H9 (cell line): ENCODE measurements at places on chromosomes 6 and 20. TPM values are rescaled to one million over a fixed set of nuclear protein-coding genes. Genes with fewer than 3 reads are reported as not detected.

DNA sequence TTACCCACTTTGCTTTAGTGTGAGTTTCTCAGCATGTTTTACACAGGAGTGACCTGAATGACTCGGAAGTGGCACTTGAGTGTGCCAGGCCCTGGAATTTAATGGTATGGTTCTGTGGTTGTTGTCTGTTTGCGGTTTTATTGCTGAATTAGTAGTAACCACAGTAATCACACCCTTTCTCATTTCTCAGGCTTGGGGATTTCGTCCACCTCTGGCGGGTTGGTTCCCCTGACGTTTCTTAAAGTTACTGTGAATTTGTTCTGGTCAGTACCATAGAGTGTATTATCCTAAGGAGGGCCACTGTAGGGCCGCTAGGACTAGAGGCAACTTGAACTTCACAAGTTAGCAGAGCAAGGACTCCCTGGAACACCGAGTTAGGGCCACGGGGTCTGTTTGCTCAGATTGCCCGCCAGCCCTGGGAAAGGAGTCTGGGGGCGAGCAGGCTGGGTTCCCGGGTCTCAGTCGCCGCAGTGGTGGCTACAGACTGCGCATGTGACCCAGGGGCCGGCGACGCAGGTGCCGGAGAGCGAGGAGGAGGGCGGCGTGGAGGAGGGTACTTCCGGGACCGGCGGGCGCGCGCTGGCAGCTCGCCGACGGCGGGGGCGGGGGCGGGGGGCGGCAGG lies 546 bp upstream of the KLHL32 start:
- H3K27me3 ChIP-seq, result no peaks in the 10 kb centered on the region
- no peak overlapping the region for H3K27ac ChIP-seq
- H3K36me3 ChIP-seq, result no peaks in the 10 kb centered on the region
- no peak for DNase-seq

GRCh38 chr20:17500271-17500670 lies 30.9 kb downstream of the BFSP1 start:
- DNase-seq, result no peak
- H3K27ac ChIP-seq, result no peak overlapping the region
- H3K4me3 ChIP-seq, result no peak overlapping the region
- no peaks in the 10 kb centered on the region; the same call in 1 of the 2 replicates for H3K27me3 ChIP-seq
- no peaks in the 10 kb centered on the region for H3K4me1 ChIP-seq

GRCh38 chr20:61391812-61392520 lies 139.9 kb downstream of the CDH4 start:
- no peak overlapping the region for H3K27ac ChIP-seq
- peaks cover 3% of the 10 kb centered on the region; the same call in 1 of the 2 replicates for H3K4me1 ChIP-seq
- no peaks in the 10 kb centered on the region for H3K36me3 ChIP-seq

DNA sequence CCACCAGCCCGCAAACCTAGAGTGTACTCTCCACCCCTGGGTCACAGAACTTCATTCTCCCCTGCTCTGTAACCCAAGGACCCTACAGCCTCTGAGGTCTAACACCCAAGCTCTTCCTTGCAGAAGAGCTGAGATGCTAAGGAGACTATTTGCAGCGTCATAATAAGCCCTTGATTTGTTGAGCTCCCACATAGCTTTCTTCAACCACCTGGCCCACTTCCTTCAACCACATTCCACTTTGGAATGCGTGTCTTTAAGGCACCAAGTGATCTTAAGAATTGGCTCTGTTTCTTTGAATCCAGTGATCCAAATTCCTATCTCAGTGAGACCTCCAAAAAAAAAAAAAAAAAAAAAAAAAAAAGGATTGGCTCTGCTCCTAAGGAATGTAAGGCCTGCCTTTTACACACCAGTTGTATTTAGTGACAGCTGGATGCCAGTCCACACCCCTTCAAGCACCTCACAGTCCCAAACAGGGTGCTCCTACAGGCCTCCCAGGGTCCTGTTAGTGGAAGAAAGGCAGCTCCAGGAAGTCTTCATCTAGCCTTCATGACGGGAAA lies 106.2 kb downstream of the UBE3D start:
- H3K4me1 ChIP-seq, result peaks cover 5% of the 10 kb centered on the region; the same call in 1 of the 2 replicates
- peak overlapping the region; percentile 95 for H3K27ac ChIP-seq
- H3K27me3 ChIP-seq, result no peaks in the 10 kb centered on the region
- peak overlapping the region; percentile 6; the same call in 1 of the 3 replicates for H3K4me3 ChIP-seq
- peak; percentile 45 for DNase-seq
- peaks cover 5% of the 10 kb centered on the region for H3K36me3 ChIP-seq

DNA sequence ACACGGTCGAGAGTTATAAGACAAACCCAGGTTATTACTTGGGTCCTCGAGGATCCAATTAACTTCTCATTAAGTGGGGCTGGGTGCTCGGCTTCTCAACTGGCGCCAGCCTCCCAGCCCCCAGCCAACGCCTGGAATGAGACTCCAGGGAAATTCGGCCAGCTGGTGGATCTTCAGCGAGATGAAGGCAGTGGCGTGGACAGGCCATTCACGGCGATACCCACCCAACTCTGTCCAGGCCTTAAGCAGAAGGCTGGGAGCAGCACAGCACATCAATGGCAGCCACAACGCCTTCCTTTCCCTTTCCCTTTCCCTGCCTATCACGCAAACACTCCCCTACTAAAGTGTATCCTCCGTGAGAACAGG lies 868 bp downstream of the METTL24 start:
- H3K27ac ChIP-seq, result no peak overlapping the region
- peak overlapping the region; percentile 72 for H3K4me3 ChIP-seq
- H3K36me3 ChIP-seq, result no peaks in the 10 kb centered on the region
- H3K4me1 ChIP-seq, result peaks cover 7% of the 10 kb centered on the region; the same call in 1 of the 2 replicates
- DNase-seq, result no peak

DNA sequence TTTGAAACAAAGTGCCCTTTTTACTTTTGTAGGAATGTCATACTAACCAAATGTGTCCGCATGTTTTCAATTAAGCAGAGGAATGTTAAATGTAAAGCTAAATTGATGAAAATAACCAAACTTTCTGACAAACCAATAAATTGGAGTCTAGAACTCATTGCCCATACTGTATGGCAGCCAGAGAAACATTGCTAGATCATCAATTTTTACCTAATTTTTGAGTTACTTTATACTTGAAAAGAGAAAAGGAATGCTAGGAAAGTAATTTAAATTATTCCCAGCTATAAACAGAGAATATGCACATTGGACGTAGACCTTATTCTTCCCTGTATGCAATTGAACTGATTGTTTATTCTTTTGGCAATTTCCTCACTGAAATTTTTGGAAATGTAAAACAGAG lies 44.4 kb downstream of the RPS12 start:
- no peak for DNase-seq
- H3K36me3 ChIP-seq, result no peaks in the 10 kb centered on the region
- H3K4me1 ChIP-seq, result no peaks in the 10 kb centered on the region

GRCh38 chr6:30511169-30511546 lies 21.8 kb downstream of the HLA-E start:
- H3K27ac ChIP-seq, result no peak overlapping the region
- H3K36me3 ChIP-seq, result no peaks in the 10 kb centered on the region
- no peak overlapping the region for H3K4me3 ChIP-seq
- no peaks in the 10 kb centered on the region for H3K27me3 ChIP-seq
- 0 out of 2 replicates have a peak, but pooled peaks cover 3% of the 10 kb centered on the region for H3K4me1 ChIP-seq

DNA sequence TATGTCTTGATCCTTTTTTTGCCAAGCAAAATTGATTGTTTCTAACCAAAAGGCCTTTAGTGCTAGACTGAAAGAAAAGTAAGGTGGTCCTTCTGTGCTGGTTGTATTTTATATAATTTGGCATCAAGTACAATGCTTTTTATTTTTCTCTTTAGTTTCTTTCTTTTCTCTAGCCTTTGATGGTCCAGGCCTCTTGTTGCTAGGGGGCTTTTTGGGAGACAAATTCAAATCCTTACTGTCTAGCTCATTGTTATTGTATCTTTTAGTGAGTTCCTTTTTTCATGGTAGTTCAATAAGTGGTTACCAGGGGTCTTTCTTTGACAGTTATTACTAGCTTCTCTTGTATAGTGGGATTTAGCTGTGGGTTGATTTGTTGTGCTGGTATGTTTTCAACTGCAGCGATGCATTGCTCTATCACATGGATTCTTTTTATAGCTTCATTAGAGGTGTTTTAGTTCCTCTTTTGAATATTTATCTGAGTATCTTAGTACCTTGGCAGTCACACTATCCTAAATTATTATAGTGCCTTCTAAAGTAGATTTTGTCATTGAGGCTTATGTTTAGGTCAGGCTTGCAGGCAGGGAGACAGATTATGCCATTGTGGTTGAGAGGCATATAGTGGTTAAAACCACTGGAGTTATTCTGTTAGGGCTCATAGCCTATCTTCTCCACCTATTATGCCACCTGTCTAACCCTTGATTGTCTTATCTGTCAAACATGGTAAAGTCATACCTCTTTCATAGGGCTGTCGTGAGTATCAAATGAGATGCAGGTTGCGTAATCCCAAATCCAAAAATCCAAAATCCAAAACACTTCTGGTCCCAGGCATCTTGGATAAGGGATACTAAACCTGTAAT lies 49.5 kb downstream of the KCNS1 start:
- no peak overlapping the region for H3K27ac ChIP-seq
- H3K4me3 ChIP-seq, result no peak overlapping the region
- H3K4me1 ChIP-seq, result no peaks in the 10 kb centered on the region
- no peak for DNase-seq
- no peaks in the 10 kb centered on the region for H3K27me3 ChIP-seq
- no peaks in the 10 kb centered on the region for H3K36me3 ChIP-seq

- H3K27me3 ChIP-seq, result no peaks in the 10 kb centered on the region
- peaks cover 10% of the 10 kb centered on the region for H3K36me3 ChIP-seq
- no peak for DNase-seq
- no peak overlapping the region for H3K27ac ChIP-seq
- H3K4me3 ChIP-seq, result no peak overlapping the region
- H3K4me1 ChIP-seq, result no peaks in the 10 kb centered on the region; the same call in 1 of the 2 replicates
These were observed 37.5 kb upstream of the IER3 start for GRCh38 chr6:30781743-30782424.

DNA sequence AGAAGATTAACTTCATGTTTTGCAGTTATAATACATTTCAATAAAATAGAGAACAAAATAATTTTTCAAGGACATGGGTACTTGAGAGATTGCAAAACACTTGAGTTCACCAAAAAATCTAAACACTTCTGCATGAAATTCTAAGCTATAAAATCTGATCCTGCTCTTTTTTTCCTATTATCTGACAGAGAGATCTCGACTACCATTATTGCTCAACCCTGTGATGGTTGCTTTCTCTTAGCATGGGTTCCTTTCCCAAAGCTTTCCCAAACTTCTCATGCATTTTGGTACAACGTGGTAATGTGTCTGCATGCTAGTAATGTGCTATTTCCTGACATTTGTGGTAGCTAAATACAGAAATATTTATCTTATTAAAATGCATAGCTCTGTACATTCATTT lies 1243.1 kb upstream of the ADGRB3 start:
- H3K4me1 ChIP-seq, result no peaks in the 10 kb centered on the region
- H3K36me3 ChIP-seq, result peaks cover 6% of the 10 kb centered on the region; the same call in 1 of the 3 replicates
- no peaks in the 10 kb centered on the region for H3K27me3 ChIP-seq
- no peak for DNase-seq

DNA sequence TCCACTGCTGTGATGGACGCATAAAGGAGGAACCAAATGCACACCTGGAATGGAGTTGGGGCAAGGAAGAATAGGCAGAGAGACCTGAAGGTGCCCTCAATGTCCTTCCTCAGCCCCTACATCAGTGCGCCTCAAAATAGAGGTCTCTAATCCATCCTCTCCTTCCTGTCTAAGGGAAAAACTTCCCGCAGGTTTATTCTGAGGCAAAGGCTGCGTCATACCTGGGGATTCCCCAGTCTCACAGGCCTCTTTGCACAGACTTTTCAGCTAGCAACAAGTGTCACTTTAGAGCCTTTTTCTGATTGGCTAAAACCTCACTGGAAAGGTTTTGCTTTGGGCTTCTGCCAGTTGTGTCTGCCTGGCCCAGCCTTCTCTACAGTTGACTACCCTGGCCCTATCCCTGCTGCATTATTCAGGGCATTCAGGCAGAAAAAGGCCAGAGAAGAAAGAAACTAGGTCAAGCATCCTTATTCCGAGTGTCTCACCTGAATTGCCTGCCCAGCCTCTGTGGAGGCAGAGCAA lies 1.8 kb upstream of the HLA-DQB1 start:
- peaks cover 6% of the 10 kb centered on the region for H3K36me3 ChIP-seq
- no peaks in the 10 kb centered on the region for H3K4me1 ChIP-seq
- H3K4me3 ChIP-seq, result no peak overlapping the region
- H3K27me3 ChIP-seq, result peaks cover 4% of the 10 kb centered on the region; the same call in 1 of the 2 replicates
- H3K27ac ChIP-seq, result no peak overlapping the region
- peak; percentile 54 for DNase-seq

DNA sequence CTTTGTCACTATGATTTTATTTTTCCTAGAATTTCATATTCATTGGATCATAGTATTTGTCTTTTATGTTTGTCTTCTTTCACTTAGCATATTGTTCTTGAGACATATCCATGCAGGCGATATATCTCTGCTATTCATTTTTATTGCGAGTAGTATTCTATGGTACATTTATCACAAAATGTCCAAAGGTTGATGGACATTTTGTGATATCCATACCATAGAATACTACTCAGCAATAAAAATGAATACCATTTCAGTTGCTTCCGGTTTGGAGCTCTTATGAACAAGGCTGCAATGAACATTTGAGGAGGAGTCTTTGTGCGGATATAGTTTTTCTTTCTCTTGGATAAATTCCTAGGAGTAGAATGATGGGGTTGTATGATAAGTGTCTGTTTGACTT lies 28.8 kb upstream of the EYA2 start:
- no peak for DNase-seq
- H3K27me3 ChIP-seq, result no peaks in the 10 kb centered on the region

DNA sequence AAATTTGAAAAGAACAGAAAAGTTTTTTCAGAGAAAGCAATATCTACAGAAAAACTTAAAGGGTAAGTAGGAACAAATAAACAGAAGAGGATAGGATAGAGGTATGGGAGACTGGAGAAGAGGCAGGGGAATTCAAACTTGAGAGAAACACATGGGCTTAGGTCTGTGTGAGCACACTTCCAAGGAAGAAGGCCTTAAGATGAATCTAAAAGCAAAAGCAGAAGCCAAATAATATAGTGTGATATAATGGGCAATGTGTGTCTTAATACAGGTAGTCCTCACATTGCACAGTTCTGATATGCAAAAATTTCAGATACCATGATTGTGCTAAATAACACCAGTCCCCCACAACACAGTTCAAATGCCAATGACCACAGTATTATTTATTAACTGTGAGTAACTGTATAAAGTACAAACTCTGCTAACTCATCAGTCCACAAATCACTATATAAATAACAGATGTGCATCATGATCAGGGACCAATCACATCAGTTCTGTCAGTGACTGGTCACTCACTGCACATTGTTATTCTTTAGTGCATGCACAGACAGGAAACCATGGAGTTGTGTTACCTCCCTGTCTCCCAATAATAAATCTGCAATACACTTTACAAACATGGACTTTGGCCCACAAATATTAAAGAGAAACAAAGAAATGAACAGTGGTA lies 18.6 kb downstream of the SNX14 start:
- H3K27me3 ChIP-seq, result no peaks in the 10 kb centered on the region
- H3K27ac ChIP-seq, result no peak overlapping the region
- DNase-seq, result no peak
- no peaks in the 10 kb centered on the region for H3K4me1 ChIP-seq
- no peaks in the 10 kb centered on the region for H3K36me3 ChIP-seq

GRCh38 chr6:43963203-43963602 lies 164.0 kb downstream of the MRPL14 start:
- peaks cover 2% of the 10 kb centered on the region; the same call in 1 of the 2 replicates for H3K4me1 ChIP-seq
- peak; percentile 19 for DNase-seq
- H3K27ac ChIP-seq, result no peak overlapping the region
- no peaks in the 10 kb centered on the region for H3K27me3 ChIP-seq
- H3K4me3 ChIP-seq, result no peak overlapping the region
- no peaks in the 10 kb centered on the region for H3K36me3 ChIP-seq

The ORC3 gene
- 51.7 and 52.9 TPM in 2 replicates for total RNA-seq

The BMP2 gene
- 6.5 and 6.6 TPM in 2 replicates for total RNA-seq

The HECA gene
- total RNA-seq, result 4.8 and 5.0 TPM in 2 replicates

The TNF gene
- not detected in 2 replicates for total RNA-seq

The MAS1 gene
- total RNA-seq, result 0.02 TPM in 2 replicates

The PTCHD4 gene
- total RNA-seq, result 0.96 and 0.97 TPM in 2 replicates

The SUMO4 gene
- 0.77 and 1.5 TPM in 2 replicates for total RNA-seq

The STAU1 gene
- total RNA-seq, result 106 TPM in 2 replicates
